GM12892 (cell line): ENCODE measurements at places on chromosomes 12 and 14.

DNA sequence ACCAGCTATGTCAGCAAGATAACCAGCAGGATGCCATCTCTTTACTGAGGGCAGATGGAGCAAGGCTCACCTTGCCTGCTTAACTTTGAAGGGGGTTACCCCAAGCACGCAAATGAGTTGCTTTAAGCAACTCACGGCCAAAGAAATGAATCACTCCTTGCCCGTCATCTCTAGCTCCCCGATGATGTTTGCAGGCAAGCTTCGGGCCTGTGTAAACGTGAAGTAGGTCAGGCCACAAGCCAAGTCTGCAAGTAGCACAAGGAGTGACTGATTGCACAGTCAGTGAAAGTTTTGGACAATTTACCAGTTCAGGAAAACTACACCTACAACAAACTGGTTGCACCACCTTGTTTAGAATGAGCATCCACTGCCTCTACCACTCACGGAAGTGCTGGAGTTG, 699.7 kb upstream of the TBX3 start:
- no peak for DNase-seq

DNA sequence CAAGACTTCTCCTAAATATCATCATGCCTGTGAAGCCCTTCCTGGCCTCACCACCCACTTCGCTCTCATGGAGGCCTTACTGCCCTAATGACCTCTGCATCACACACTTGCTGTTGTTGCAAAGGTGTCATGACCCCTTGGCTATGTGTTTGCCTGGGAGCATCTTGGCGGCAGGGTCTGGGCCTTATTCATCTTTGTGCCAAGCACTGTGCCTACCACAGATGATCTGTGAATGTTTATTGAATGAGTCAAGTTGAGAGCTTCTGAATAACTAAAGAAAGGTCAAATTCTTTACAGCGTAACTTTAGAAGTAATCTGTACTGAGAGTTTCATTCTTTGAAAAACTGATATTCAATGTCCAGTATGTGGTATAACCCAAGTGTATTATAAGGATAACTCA, 113.3 kb downstream of the TTC8 start:
- no peak for DNase-seq

- DNase-seq = no peak
Observed at GRCh38 chr12:102816816-102817434, 100.1 kb downstream of the PAH start.

GRCh38 chr12:1878214-1878613, 40.2 kb downstream of the CACNA2D4 start:
- no peak for DNase-seq

- no peak for DNase-seq
Observed at GRCh38 chr14:91523972-91524371, 13.9 kb upstream of the PPP4R3A start.

DNA sequence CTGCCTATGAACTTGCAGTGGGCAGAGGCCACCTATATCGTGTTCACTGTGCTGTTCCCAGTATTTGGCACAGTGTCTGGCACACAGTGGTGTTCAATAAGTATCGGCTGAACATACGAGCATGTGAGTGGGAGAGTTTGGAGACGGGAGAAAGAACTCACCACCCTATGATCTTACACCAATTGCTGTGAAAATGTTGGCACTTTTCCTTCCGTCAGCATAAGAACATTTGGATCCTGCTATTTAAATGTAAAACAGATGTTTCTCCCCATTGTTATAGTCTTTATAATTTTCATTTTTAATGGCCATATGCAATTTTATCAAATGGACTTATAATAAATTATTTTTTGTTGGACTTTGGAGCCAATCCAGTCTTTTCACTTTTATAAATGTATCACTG, 144.4 kb downstream of the EFCAB11 start:
- DNase-seq = no peak

- DNase-seq = no peak
Observed at GRCh38 chr14:50666772-50667683, 1.1 kb downstream of the SAV1 start.

DNA sequence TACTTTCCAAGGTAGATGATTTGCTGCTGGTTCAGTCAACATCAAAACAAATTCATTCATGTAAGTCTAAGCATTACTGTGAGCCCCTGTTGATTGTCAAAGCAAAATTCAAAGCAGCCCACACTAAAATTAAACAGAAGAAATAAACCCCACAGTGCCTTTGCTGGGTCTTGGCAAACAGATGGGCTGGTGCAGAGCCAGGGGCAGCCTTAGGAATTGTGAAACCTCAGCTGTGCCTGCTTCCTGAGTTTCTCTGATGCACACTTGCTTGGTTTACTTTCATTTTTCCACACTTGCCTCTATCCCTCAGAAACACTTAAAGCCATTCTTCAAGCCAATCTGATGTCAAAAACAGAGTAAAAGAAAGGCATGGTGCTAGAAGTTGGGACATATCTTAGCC, 6.6 kb upstream of the PLEKHG7 start:
- DNase-seq = no peak

DNA sequence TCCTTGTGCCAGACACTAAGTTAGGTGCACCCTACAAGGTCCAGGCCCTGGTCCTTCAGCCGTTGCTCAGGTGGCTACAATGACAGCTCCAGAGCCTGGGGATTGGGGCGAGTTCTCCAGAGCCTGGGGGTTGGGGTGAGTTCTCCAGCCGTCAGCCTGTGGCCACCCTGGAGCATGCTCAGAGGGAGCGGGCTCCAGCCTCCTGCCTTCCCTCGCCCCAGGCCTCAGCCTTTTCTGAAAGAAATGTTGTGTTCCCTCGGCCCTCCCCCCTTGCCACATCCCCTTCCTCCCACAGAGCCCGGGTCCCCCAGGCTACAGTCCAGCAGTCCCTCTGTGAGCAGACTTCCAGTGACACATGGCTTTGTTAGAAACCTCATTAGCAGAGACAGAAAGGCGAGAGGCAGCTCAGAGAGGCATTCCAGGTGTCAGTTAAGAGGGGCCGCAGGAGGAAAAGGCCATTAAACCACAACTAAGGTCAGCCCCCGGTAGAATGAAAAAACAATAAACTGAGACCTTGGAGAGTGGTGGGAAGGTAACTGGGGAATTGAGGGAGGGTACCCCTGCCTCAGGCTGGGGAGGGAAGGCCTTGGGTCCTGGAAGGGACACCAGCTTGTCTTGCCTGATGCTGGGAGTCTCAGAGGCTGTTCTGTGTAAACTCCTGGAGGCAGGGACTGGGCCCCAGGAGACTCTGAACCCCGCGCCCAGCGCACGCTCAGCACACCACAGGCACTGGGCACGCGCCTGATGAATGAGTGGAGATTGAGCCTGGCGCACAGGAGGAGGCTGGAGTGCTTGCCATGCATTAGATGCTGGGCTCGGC, 23.1 kb upstream of the COL2A1 start:
- no peak for DNase-seq

- no peak for DNase-seq
Observed at GRCh38 chr12:57553343-57554202, 3.7 kb downstream of the KIF5A start.

GRCh38 chr14:33120341-33120740, 181.7 kb downstream of the NPAS3 start:
- DNase-seq = no peak

- no peak for DNase-seq
Observed at GRCh38 chr14:72974661-72975060, 48.4 kb downstream of the DCAF4 start.

- DNase-seq = peak; percentile 13
Observed at GRCh38 chr12:58919231-58920101, 838 bp downstream of the LRIG3 start.

- no peak for DNase-seq
Observed at GRCh38 chr14:61090432-61091216, 109.6 kb downstream of the SLC38A6 start.

GRCh38 chr12:1575408-1576401, 18.7 kb downstream of the FBXL14 start:
- no peak for DNase-seq

GRCh38 chr14:75877292-75877691, 104.5 kb downstream of the TGFB3 start:
- DNase-seq = no peak

GRCh38 chr12:132131952-132132351, 12.2 kb downstream of the DDX51 start:
- no peak for DNase-seq

DNA sequence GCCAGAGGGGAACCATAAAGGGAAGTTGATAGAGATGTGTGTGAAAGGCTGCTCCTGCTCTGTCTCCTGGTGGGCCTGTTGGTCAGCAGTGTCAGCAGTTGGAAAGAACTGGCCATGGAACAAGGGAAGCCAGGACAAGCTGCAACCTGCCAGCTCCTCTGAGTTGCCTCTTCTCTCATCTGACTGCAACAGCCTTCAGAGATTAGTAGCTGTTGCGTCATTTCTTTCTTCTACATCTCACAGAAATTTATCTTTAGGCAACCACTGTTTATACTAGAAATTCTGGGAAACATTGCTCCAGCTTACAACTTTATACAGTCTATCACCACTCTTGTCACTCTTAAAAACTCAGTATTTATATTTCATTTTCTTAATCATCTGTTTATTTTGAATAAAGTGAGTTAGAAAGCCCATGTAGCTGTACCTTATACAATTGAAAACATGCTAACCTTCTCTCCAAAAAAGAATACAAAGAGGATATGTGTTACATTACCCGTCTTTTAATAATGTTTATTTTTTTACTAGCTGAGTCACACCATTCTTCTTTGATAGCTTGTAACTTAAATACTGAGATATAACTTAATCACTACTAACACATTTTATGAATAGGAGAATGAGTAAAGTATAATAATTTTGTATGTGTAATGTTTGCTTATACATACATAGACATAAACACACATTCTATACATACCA, 224.2 kb downstream of the LRFN5 start:
- no peak for DNase-seq

DNA sequence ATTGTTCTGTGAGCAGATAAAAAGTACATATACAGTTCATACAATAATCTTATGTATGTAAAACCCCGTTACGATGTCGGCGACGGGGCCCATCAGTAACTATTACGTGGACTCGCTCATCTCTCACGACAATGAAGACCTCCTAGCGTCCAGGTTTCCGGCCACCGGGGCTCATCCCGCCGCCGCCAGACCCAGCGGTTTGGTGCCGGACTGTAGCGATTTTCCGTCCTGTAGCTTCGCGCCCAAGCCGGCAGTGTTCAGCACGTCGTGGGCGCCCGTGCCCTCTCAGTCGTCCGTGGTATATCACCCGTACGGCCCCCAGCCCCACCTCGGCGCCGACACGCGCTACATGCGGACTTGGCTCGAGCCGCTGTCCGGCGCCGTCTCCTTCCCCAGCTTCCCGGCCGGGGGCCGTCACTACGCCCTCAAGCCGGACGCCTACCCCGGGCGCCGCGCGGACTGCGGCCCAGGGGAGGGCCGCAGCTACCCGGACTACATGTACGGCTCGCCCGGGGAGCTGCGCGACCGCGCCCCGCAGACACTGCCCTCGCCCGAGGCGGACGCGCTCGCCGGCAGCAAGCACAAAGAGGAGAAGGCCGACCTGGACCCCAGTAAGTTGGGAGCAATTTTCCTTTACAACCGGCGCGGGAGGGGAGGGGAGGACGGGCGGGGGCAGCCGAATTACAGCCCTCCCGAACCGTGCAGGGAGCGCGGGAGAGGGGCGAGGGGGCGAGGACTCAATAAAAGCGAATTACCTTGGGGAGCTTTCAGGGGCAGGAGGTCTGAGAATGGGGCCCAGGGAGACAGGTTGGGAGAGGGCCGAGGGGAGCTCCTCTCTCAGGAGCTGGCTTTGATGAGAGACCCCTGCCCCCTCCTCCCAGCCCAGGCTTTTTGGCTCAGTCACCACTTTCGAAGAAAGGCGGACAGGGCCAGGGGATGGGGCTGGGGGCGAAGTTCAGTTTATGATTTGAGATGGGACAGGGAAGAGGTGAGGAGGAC, at the start of gene HOXC9:
TSS of gene HOXC9 (plus strand) at position 46 of the 999 bp plus-strand sequence. CDS start at position 74, 28 bp downstream.
- DNase-seq = no peak
